GM06990 (cell line): ENCODE measurements at places on chromosomes 12 and 14.

DNA sequence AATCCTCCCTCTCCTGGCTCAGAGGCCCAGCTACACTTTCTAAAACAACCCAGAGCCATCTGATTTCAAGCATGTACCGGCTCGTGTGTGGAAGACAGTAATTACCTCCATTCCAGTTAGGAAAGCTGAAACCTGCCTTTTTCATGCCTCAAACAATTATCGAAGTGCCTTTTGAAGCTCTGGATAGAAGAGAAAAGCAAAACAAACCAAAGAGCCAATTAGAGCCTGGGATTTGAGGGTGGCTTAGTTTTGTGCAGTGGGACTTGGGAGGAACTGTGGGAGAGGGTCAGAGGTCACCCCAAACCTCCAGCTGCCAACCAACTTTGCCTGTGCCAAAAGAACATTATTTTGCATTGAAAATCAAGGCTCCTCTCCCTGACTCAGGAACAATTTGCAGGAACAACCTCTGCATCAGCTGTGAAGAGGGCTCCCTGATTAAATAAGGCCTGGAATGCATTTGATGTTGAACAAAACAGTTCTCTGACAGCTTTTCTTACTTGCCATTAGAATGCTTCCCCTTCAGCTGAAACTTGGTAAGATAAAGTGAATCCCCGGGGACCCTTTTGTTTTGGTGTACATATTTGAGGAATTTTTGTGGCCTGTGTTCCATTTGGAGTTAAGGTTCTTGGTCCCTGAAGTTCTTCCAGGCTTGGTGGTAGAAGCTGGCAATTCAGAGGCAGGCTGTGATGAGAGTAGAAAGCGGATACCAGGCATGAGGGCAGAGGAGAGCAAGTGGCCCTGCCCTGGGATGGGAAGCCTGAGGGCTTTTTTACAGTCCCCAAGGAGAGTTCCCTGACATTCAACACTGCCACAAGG lies 270.1 kb downstream of the ZFP36L1 start:
- no peak for DNase-seq

GRCh38 chr12:124233846-124234640 lies 60.9 kb upstream of the RFLNA start:
- DNase-seq: no peak

GRCh38 chr12:111406474-111407376 lies 1.0 kb downstream of the SH2B3 start:
- peak; percentile 62 for DNase-seq

DNA sequence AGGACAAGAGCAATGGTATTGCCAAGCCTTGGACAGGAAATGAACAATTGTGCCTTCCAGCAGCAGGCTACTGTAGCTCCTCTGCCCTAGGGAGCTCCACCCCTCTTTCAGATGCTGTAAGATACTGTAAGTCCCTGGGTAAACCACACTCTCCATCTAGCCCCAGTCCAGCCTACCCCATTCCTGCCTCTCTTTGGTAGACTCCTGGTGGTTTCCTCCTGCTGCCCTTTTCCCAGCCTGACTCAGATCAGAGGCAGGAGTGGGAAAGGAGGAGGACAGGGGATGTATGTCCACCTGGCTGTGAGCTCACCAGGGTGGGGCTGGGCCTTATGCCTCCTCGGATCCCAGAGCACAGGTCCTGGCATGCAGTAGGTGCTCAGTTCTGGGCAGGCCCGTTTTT lies 174.6 kb downstream of the ESRRB start:
- DNase-seq: no peak

DNA sequence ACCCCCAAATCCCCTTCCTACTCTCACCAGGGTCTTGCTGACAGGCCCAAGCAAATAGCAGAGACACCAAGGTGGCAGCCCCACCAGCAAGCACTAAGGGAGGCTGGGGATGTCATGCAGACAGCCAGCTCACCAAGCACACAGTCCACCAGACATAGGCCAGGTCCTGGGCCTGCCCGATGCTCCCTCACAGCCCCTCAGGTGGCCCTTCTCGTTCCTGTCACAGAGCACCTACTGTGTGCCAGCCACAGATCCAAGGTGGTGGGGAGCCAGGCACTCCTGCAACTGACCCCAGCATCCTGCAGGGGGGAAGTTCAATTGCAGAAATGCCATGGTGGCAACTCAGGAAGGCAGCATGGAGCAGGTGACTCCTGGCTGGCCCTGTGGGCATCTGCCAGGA lies 60.5 kb upstream of the PNMA1 start:
- no peak for DNase-seq

DNA sequence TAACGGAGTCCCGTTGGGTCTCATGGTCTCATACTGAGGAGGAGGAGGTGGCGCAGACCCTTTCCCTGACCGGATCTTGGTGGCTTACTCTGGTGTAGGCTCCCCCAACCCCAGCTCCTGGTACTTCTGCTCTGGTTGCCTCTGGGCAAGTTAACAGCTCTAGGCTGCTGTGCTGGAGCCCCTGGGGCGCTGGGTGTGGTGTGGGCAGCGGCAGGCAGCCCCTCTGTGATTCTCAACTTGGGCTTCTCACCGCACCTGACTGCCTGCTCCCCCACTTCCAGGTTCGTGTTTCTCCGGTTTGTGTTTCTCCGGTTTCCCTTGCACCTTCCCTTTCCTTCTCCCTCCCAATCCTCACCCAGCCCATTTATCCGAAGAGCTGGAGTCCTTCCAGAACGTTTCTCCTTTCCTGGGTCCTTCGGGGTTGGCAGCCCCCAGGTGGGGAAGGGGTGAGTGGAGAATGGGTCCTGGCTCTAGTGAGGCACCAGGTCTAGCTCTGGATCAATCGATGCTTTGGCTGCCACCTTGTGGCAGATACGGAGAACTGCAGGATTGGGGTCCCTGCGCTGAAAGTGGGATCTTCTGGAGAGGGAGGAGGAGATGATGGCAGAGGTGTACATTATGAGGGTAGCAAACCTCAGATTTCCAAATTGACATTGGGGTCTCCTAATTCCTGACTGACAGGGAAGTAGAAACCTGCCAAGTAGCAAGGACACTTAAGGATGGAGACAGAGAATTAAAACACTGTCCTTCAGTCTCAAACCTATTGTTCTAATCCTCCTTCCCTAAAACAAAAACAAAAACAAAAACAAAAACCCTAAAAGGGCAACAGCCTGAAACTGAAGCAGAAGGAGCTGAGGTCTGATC lies 8.3 kb downstream of the CISTR start:
- DNase-seq: peak; percentile 35

DNA sequence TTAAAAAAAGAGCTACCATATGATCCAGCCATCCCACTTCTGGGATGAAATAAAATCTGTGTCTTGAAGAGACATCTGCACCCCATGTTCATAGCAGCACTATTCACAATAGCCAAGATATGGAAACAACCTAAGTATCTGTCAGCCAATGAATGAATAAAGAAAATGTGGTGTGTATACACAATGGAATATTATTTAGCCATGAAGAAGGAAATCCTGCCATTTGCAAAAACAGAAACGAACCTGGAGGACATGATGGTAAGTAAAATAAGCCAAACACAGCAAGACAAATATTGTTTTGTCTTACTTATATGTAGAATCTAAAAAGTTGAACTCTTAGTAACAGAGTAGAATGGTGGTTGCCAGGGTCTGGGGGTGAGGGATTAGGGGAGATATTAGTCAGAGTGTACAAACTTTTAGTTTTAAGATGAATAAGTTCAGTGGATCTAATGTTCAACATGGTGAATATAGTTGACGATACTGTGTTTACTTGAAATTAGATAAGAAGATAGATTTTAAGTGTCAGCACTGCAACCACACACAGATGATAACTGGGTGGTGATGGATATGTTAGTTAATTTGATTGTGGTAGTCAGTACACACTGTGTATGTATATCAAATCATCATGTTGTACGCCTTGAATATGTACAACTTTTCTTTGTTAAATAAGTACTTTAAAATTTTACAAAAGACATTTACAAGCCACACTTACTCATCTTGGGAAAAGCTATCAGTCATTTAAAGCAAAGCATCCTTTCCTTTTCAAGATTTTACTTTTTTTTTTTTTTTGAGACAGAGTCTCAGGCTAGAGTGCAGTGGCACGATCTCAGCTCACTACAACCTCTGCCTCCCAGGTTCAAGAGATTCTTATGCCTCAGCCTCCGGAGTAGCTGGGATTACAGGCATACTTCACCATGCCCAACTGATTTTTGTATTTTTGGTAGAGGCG lies 89.9 kb downstream of the BICD1 start:
- no peak for DNase-seq

DNA sequence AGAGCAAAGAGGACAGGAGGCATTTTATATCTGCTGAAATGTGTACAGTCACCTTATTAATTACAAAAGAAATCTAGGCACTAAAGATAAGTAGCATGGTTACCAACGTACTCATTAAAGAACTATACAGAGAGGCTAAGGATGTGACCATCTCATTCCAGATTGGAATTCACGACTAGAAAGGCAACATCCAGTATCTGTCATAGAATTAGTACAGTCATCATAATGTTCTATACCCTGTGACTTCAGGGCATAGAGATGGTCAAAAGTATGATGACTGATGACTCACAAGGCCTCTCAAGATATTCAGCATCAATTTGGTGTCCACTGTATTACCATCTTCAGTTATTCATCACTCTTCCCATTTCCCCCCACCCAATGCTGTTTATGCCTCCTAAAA lies 144.0 kb upstream of the PLEKHG7 start:
- DNase-seq: no peak

- DNase-seq: no peak
Observed at GRCh38 chr14:35284506-35284905, 7.7 kb upstream of the PSMA6 start.
